ENCODE measurements at places on chromosomes 16 and 17.

GRCh38 chr17:7560172-7561027 is 1.3 kb upstream of the SENP3 start:
- peak; percentile 33 for DNase-seq

- DNase-seq = no peak
Measured at GRCh38 chr17:63639125-63639524, 16.9 kb downstream of the MAP3K3 start.

DNA sequence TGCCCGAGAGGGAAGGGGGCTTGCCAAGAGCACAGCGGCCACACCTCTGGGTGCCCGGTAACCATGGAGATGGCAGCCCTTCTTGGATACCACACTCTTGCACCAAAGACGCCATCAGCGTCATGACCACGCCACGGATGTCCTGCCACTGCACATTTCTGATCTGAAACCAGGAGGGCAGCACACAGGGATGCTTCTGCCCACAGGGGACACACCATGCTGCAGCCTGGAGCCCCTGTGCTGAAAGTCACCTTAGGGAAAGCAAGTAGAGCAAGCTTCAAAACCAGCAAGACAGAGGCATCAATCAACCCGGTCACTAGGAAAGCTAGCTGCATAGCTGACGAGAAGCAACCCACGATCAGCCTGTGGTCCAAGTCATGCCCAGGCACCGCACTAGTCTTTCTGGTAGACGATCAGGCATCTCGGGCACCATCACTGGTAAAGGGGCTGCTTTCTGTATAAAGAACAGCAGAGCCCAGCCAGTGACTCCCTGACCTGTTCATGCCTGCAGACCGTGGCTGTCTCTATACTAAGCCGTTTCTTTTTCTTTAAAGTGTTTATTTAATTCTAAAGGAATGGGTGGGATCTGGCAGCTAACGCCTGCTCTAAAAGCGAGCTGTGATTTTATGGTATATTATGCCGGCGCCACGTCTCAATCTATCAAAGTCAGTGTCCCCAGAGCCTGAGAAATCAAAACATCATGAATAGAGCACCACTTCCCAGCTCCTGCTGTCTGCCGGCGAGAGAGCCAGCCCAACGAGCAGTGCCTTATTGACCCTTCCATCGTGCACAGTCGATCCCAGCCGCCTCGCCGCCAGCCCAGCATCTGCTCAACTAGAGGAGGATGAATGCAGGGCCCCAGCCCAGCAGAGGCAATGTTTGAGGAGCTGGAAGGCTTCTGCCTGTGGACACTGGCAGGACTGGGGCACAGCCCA is 244.7 kb downstream of the RBFOX3 start:
- DNase-seq = no peak

GRCh38 chr16:87212026-87212425 is 105.2 kb downstream of the C16orf95 start:
- no peak for DNase-seq

GRCh38 chr16:28072087-28072486 is 8.6 kb upstream of the GSG1L start:
- no peak for DNase-seq

- DNase-seq = peak; percentile 56
Measured at GRCh38 chr16:10964891-10965326, 20.5 kb downstream of the CLEC16A start.

GRCh38 chr17:79997011-79997660 is 38.5 kb downstream of the TBC1D16 start:
- peak; percentile 86 for DNase-seq

DNA sequence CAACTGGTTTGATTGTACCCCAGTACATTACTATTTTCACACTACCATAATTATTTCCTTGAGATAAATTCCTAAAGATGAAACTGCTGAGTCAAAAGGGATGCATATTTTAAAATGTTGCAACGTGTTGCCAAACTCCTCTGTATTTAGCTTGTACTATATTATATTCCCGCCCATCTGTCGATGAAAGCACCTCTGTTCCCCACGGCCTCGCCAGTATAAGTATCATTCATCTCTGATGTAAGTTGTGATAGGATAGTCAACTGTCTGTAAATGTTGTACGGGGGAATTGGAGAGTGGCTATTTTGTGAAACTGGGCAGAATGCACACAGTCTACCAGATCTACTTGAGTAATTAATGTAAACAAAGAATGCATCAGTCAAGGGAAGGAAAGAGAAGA is 47.7 kb upstream of the TNRC6A start:
- DNase-seq = no peak

GRCh38 chr17:7538891-7539545 is 9.8 kb upstream of the TNFSF12 start:
- DNase-seq = no peak

DNA sequence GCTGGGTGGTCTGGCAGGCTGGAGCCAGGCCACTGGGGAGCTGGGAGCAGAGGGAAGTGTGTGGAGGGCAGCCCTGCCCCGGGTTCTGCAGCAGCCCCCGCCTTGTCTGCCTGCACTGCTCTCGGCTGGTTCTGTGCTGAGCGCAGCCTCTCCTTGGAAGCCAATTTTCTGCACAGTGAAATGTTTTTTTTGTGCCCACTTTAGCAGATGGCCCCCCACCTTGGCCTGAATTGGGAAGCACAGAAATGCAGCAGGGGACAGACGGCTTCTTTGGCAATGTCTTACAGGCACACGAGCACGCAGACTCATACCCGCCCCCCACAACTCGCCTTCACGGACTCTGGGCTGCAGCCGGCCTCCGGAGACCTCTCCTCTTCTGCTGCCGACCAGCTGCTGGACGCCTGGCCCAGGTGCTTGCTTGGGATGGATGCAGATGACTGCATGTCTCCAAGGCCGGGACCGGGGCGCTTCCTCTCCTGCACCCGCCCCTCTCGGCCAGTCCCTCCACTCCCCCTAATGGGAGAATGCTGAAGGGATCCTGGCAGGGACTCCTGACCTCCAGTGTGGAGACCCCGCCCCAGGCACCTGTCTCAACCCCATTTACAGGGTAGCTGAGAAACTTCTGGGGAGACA is 14.8 kb downstream of the NPTX1 start:
- DNase-seq = no peak

- no peak for DNase-seq
Measured at GRCh38 chr16:77807021-77807420, 18.7 kb downstream of the VAT1L start.

DNA sequence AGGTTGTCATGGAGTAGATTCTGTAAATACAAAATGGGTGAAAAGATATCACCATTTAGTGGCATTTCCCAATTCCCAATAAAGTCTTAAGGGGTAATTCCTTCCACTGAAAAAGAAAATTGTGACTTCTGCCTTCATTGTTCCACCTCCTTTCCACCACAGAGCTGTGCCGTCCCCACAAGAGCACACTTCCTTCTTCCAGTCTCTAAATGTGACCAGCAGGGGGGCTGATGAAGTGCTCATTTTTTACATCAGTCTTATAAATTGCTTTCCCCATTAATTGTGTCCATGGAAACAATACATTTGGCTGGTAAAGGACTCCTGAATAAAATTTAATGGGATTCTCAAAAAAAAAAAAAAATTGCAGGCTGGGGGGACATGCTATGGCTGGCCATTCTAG is 260.8 kb upstream of the PSMD7 start:
- DNase-seq = no peak

- no peak for DNase-seq
Measured at GRCh38 chr17:15513058-15513791, 45.8 kb upstream of the CDRT4 start.

GRCh38 chr17:39800540-39800939 is 62.8 kb downstream of the GRB7 start:
- peak; percentile 62 for DNase-seq

- DNase-seq = no peak
Measured at GRCh38 chr17:7839190-7839875, 5.3 kb downstream of the KDM6B start.

- no peak for DNase-seq
Measured at GRCh38 chr16:54547052-54547451, 260.5 kb upstream of the IRX3 start.

GRCh38 chr17:48541577-48542113 is 3.3 kb downstream of the HOXB2 start:
- peak; percentile 29 for DNase-seq
